ENCODE measurements at places on chromosomes 7 and 10.

- no peak for DNase-seq
Observed at GRCh38 chr7:42934291-42934690, 2.1 kb downstream of the MRPL32 start.

GRCh38 chr7:130734815-130735716 lies 1.1 kb upstream of the KLF14 start:
- DNase-seq, result no peak

- DNase-seq, result no peak
Observed at GRCh38 chr10:124731551-124731950, 12.6 kb downstream of the FAM53B start.

DNA sequence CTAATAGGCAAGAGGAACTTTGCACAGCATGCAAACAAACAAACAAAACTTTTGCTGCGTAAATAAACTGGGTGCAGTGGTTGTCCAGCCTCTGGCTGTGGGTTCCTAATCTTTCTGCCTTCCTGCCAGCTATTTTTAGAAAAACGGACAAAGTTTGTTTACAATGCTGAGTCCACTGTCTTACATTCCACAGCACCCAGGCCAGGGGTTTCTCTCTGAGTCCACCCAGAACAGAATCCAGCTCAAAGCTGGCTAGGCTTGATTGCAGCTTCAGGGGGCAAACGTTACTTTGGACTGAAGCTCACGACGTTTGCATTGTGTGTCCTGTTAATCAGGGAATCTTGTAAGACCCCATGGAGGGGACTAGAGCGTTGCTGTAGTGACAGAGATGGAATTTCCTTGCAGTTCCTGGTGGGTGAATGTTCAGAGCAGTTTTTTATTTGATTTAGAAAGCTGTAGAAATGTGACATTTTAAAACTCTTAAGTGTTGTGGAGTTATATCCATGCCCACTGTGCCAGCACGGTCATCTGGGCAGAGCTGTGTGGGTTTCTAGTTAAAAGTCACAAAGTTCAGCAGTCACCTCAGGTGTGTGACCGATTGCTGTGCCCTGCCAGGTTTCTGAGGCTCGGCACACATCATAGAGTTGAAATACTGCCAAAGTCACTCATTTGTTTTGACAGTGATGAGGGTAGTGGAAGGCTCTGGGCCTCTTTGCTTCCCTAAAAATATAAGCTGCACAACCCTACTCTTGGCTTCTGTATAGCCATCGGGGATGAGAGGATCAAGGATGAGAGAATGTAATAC lies 247.0 kb downstream of the STK31 start:
- no peak for DNase-seq

GRCh38 chr10:49749556-49750491 lies 12.3 kb downstream of the OGDHL start:
- DNase-seq, result no peak

GRCh38 chr7:28442540-28443420 lies 30.5 kb downstream of the CREB5 start:
- DNase-seq, result no peak

DNA sequence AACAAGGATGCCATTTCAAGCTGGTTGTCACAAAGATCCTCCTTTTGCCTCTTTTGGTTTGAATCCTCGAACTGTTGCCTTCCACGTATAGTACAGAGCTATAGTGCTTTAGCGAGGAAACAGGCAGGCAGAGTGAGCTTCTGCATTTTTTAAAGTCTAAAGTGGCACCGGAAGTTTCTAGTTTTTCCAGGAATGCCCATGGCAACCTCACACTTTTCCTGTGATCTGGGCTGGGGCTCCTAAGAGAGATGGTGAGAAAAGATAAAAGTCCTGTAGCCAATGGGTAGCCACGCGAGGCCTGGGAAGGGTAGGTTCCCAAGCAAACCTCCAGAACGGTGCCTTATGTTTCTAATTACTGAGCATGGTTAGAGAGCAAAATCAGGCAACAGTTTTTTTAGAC lies 76.7 kb downstream of the CALD1 start:
- peak; percentile 78 for DNase-seq

- DNase-seq, result no peak
Observed at GRCh38 chr10:70774810-70775678, 10.1 kb downstream of the TBATA start.

DNA sequence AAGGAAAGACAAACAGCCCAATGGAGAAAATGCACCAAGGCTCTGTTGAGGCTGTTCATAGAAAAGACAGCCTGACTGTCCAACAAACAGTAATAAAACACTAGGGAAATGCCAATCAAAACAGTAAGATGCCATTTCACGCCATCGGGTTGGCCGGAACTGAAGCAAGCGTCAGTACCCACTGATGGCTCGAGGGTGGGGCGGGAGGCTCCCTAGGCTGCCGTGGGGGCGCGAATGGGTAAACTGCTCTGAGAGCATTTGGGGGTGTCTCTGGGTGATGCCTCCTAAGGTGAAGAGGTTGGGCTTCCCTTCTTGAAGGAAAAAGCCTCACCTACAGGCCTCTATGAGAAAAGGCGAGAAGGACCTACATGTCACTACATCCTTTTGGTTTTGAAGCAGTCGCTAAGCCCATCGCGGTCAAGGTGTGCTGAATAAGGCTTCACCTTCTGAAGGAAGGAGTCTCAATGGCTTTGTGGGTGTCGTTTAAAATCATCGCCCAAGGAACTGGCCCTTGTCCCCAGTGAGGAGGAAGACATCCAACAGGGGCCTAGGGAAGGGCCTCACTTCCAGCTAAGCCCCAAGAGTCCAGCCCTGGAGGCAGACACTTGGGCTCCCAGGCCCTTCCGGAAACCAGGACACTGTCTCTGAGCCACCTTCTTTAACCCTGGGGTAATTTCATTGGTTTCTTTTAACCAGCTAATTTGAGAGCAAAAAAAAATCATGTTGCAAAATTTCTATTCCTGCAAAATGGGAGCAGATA lies 98.5 kb upstream of the PPP2R2D start:
- no peak for DNase-seq

DNA sequence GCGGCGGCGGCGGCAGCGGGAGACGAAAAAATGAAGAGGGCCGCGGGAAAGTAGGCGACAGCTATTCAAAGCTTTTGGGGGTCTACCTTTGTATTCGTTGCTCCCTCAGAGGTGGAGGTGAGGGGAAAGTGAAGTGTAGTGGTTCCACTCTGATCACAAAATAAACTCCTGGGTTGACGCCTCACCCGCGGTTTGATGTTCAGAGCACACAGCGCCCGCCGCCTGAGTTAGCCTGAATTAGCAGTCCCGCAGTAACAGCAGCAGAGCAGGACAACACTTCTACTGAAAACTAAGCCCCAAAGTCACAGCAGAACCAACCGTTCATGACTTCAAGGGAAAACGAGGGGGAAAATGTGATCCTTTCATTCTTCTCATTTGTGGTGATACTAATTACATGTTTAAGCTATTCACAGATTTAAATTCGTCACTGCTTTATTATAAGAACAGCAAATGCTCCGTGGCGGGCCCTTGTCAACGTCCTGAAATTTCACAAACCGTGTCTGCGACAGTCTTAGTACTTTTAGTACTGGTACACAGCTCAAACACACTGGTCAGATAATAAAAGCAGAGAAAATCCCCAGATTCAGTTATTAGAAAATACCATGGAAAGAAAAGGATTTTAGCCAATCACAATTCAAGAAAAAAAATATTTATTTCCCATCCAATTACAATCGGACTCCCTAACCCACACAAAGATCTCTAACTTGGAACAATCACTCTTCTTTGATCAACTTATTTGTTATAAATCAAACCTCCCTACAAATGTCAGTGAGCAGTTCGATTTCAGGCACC lies 563 bp upstream of the JMJD1C start:
- DNase-seq, result no peak

DNA sequence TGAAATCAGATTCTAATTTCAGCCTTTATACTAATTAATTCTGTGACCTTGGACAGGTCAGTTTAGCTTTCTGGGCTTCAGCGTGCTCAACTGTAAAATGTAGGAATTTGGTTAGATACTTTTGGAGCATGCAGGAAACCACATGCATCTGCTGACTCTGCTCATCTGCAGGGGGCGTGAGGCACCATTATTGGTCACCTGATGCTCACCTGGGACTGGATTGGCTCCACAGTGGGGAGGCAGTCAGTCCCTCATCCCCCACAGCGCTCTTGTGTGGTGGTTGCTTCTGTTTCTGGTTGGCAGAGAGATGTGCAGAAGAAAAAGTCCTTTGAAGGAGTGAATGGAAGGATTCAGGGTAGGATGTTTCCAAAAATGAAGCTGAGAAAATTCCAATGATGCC lies 150.9 kb upstream of the MTPN start:
- no peak for DNase-seq

DNA sequence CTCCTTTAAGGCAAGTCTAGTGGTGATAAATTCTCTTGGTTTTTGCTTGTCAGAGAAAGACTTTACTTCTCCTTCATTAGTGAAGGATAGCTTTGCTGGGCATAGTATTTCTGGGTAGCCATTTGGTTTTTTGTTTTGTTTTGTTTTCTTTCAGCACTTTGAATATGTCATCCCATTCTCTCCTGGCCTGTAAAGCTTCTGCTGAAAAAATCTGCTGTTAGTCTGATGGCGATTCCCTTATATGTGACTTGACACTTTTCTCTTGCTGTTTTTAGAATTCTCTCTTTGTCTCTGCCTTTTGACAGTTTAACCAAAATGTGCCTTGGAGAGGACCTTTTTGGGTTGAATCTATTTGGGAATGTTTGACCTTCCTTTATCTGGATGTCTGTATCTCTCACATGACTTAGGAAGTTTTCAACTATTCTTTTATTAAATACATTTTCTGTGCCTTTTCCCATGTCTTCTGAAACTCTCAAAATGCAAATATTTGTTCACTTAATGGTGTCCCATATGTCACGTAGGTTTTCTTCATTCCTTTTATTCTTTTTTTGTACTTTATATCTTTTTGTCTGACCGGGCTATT lies 14.7 kb downstream of the TAS2R40 start:
- no peak for DNase-seq

GRCh38 chr10:97738616-97739015 lies 1.7 kb downstream of the ZFYVE27 start:
- no peak for DNase-seq

- DNase-seq, result no peak
Observed at GRCh38 chr7:43141091-43141490, 28.6 kb downstream of the HECW1 start.

- no peak for DNase-seq
Observed at GRCh38 chr7:138127996-138128395, 51.7 kb downstream of the AKR1D1 start.

DNA sequence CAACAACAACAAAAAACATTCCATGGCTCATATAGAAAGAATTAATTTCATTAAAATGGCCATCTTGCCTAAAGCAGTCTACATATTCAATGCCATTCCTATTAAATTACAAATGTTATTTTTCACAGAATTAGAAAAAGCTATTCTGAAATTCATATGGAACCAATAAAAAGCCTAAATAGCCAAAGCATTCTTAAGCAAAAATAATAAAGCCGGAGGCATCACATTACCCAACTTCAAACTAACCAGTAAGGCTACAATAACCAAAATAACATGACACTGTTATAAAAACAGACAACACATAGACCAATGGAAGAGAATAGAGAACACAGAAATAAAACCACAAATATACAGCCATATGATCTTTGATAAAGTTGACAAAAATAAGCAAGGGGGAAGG lies 330.4 kb downstream of the KIF20B start:
- peak; percentile 17 for DNase-seq

GRCh38 chr10:6173203-6173602 lies 29.5 kb upstream of the PFKFB3 start:
- DNase-seq, result no peak

DNA sequence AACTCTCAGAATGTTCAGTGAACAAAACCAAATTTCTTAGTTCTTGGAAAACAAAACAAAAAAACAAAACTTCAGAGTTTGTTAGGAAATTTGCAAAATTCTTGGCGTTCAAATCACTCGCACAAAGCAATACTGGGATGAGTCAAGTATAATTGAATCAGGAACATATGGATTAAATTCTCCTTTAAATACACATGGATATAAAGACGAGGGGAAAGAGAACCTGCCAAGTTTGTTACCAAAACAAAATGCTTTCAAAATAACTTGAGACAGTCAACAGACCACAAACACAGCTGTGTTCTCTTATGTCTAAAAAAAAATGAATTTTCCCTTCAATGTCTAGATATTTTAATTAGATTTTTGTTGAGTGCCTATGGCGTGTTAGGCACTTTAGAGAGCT lies 93.5 kb upstream of the MPP7 start:
- peak; percentile 61 for DNase-seq

DNA sequence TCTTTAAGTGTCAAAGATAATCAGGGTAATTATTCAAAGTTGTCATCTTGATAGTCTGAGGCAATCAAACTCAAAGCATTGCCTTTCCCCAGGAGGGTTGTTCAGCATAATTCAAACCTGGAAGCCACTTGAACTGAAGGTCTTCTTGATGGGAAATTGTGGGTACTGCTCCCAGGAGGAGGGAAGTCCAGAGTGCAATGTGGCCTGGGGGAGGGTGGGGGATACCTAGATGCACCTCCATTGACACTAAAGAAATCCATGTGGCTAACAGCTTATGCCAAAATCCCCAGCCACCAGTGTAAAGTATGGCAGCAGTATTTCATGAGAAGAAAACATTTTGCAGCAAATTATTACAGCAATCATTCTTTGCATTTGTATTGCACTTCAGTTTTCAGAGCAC lies 114.9 kb downstream of the STRA8 start:
- DNase-seq, result no peak

- no peak for DNase-seq
Observed at GRCh38 chr7:106563466-106564150, 97.3 kb downstream of the CCDC71L start.

- peak; percentile 97 for DNase-seq
Observed at GRCh38 chr7:100087055-100087750, 1.6 kb upstream of the COPS6 start.

DNA sequence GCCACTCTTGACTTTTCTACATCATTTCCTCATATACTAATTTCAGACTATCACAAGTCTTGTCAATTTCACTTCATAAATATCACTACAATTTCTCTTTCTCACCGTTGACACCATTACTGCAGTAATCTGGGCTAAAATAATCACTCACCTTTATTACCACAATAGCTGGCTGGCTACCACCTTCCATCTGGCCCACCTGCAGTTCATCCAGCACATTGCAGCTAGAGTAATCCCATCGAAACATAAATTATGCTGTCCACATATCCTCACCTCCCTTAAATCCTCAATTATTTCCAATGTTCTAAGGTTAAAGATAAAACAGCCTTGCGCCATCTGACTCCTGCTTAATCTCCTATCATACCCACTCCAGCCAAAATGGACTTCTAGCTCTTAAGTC lies 16.0 kb downstream of the DGKB start:
- no peak for DNase-seq

DNA sequence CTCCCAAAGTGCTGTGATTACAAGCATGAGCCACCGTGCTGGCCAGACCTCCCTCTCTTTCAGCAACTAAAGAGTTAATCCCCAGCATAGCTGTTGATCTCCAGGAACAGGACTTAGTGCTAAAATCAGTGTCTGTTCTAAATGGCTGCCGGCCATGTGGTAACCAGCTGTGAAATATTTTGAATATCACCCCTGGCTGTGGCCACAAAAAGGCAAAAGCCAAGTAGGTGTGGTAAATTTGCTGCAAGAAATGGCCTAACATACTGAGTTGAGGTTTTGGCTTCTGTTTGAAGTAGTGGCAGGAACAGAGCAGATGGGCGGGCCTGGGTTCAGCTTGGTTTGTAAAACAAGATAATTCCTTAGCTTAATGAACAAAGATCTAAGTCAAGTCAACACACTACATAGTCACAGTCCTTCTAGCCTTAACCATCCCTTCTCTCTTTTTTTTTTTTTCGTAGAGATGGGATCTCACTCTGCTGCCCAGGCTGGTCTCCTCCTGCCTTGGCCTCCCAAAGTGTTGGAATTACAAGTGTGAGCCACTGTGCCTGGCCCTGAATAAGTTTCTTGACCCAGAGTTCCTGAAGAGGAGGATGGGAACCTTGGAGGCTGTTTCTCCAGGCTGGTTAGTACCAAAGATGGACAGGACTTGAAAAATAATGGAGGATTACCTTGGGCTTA lies 22.7 kb upstream of the AGFG2 start:
- DNase-seq, result peak; percentile 94

- DNase-seq, result no peak
Observed at GRCh38 chr7:15753887-15754579, 67.5 kb upstream of the MEOX2 start.

All from HFF-Myc (cell line).